ENCODE measurements at places on chromosomes 12 and 14.

DNA sequence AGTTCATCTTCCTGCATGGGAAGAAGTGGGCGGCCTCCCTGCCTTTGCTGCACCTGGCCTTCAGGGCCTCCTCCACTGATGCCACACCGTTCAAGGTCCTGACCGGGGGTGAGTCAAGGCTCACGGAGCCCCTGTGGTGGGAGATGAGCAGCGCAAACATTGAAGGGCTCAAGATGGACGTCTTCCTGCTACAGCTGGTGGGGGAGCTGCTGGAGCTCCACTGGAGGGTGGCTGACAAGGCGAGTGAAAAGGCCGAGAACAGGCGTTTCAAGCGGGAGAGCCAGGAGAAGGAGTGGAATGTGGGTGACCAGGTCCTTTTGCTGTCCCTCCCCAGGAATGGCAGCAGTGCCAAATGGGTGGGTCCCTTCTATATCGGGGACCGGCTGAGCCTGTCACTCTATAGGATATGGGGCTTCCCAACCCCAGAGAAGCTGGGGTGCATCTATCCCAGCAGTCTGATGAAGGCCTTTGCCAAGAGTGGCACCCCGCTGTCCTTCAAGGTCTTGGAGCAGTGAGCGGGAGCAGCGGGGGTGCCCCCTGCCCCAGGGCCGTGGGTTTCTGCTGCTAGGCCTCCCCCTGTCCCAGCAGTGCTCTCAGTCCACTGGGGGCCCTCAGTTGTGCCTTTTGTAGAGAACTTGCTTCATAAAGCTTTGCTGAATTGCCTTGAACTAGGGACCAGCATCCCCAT is 12.4 kb downstream of the CBLN3 start:
- no peak for DNase-seq

GRCh38 chr12:111993292-111994150 is 19.4 kb downstream of the TMEM116 start:
- no peak for DNase-seq

GRCh38 chr12:66380769-66381535 is 78.7 kb downstream of the HELB start:
- DNase-seq = no peak

GRCh38 chr12:67681941-67682620 is 33.5 kb downstream of the DYRK2 start:
- no peak for DNase-seq

- DNase-seq = no peak
Observed at GRCh38 chr12:130948751-130949150, 5.0 kb upstream of the ADGRD1 start.
